Activated CD4-positive, alpha-beta memory T cell treated with anti-CD3 and anti-CD28 coated beads for 36 hours (primary cell): ENCODE measurements at places on chromosomes 2 and 18. TPM values are rescaled to one million over a fixed set of nuclear protein-coding genes. Genes with fewer than 3 reads are reported as not detected.

ADD2 gene
- total RNA-seq: 6.0 TPM

ZNF804A gene
- not detected for total RNA-seq

RGPD6 gene
- 5.1 TPM for total RNA-seq

CGREF1 gene
- 2.7 TPM for total RNA-seq

GKN1 gene
- not detected for total RNA-seq

SLC5A7 gene
- not detected for total RNA-seq

HRH4 gene
- total RNA-seq: 0.43 TPM

ANKRD30BL gene
- not detected for total RNA-seq

CPS1 gene
- 1.7 TPM for total RNA-seq

ZNG1B gene
- total RNA-seq: 28.0 TPM

GNAL gene
- total RNA-seq: not detected

SCYGR4 gene
- not detected for total RNA-seq

AFF3 gene
- total RNA-seq: 0.59 TPM

ACMSD gene
- total RNA-seq: not detected

STEAP3 gene
- 0.12 TPM for total RNA-seq

GGCX gene
- total RNA-seq: 24.2 TPM

CTAGE1 gene
- not detected for total RNA-seq

ALPG gene
- not detected for total RNA-seq

CLEC4F gene
- total RNA-seq: not detected

PPIG gene
- total RNA-seq: 52.3 TPM

CNDP1 gene
- not detected for total RNA-seq

PHOSPHO2 gene
- 2.6 TPM for total RNA-seq

EVX2 gene
- total RNA-seq: not detected

PDIA6 gene
- total RNA-seq: 176 TPM

ERMN gene
- total RNA-seq: 0.82 TPM

TFCP2L1 gene
- total RNA-seq: 0.29 TPM

APLF gene
- total RNA-seq: 3.0 TPM

CENPA gene
- total RNA-seq: 36.7 TPM

PASK gene
- total RNA-seq: 86.1 TPM

CFC1 gene
- not detected for total RNA-seq

RAMP1 gene
- 0.77 TPM for total RNA-seq

DSC1 gene
- total RNA-seq: not detected

GALNT1 gene
- total RNA-seq: 38.2 TPM

GALNT5 gene
- not detected for total RNA-seq

ABHD3 gene
- total RNA-seq: 22.1 TPM
